ENCODE measurements at places on chromosomes 4 and X.

DNA sequence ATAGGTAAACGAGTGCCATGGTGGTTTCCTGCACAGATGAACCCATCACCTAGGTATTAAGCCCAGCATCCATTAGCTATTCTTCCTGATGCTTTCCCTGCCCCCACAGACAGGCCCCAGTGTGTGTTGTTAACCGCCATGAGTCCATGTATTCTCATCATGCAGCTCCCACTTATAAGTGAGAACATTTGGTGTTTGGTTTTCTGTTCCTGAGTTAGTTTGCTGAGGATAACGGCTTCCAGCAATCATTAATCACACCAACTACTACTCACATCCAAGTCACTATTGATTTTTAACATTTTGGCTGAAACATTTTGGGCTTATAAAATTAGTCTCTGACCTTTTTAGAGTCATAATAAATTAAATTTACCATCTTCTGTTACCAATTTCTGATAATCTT is 205.3 kb downstream of the SPOCK3 start:
- DNase-seq = no peak

- no peak for DNase-seq
Observed at GRCh38 chr4:99827454-99827853, 10.8 kb downstream of the DAPP1 start.

GRCh38 chr4:169640261-169640870 is 20.0 kb downstream of the CLCN3 start:
- DNase-seq = no peak

- no peak for DNase-seq
Observed at GRCh38 chrX:3134316-3134945, 93.2 kb downstream of the ARSF start.

- no peak for DNase-seq
Observed at GRCh38 chr4:11081006-11081405, 347.7 kb downstream of the HS3ST1 start.

DNA sequence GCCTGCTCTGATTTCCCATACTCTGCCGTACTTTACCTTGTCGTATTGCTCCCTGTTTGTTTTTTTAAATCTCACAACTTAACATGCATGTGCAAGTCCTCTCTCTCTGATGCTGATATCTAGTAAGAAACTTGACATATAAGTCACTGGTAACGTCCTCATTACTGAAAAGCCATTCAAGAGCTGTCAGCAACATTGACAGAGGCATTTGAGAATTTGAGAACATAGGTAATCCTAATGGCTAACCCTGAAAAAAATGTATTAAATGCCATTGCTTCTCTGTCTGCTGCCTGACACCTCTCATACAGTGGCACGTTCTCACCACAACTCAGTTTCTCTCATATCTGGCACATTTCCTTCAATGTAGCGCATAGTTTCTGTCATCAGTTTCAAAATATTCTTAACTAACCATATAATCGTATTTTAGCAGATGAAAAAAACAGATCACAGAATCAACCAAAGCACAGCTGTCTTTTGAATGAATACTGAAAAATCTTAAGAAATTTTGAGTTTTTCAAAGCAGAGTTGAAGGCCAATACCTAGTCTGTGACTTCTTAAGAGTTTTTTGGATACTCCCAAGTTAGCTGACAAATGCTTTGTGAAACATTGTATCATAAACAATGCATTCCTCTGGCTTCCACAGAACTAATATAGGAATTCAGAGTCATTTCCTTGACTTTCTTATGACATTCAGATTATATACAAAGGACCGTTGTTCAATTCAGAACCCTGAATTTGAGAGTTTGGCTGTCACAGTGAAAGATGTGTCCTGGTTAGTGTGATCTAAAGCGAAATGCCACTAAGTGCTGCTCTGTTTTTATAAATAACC is 996.4 kb downstream of the C4orf33 start:
- no peak for DNase-seq

DNA sequence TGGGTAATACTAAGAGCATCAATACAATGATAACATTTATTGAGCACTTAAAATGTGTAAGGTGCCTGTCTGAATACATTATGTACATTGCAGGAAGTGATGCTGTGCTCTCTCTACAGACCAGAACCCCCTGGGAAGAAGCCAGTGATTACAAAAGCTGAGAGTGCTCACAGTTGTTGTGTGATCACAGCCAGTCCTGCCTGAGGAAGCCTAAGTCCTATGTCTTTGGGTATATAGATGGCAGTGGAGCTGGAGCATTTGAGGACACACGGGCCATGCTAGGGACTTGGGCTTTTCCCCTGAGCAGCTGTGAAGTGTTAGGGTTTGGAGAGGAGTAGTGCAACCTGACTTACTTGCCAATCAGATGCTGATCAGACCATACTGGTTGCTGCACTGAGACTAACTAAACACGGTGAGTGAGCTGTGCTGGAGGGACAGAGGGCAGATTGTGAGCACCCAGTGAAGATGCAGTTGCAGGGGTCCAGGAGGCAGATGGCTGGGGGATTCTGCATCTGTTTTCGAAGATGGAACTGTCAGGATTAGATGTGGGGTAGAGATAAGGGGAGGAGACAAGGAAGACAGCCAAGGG is 60.8 kb upstream of the TBC1D14 start:
- DNase-seq = no peak

- no peak for DNase-seq
Observed at GRCh38 chrX:30935985-30936384, 46.9 kb upstream of the TAB3 start.

DNA sequence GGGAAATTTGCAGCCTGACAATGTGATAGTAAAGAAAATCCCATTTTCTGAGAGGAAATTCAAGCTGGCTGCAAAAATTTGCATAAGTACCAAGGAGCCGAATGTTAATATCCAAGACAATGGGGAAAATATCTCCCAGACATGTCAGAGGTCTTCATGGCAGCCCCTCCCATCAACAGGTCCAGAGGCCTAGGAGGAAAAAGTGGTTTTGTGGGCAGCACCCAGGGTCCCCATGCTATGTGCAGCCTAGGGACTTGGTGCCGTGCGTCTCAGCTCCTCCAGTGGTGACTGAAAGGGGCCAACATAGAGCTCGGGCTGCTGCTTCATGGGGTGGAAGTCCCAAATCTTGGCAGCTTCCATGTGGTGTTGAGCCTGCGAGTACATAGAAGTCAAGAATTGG is 6.3 kb upstream of the UGDH start:
- no peak for DNase-seq

- no peak for DNase-seq
Observed at GRCh38 chr4:104728380-104729122, 233.9 kb upstream of the CXXC4 start.

DNA sequence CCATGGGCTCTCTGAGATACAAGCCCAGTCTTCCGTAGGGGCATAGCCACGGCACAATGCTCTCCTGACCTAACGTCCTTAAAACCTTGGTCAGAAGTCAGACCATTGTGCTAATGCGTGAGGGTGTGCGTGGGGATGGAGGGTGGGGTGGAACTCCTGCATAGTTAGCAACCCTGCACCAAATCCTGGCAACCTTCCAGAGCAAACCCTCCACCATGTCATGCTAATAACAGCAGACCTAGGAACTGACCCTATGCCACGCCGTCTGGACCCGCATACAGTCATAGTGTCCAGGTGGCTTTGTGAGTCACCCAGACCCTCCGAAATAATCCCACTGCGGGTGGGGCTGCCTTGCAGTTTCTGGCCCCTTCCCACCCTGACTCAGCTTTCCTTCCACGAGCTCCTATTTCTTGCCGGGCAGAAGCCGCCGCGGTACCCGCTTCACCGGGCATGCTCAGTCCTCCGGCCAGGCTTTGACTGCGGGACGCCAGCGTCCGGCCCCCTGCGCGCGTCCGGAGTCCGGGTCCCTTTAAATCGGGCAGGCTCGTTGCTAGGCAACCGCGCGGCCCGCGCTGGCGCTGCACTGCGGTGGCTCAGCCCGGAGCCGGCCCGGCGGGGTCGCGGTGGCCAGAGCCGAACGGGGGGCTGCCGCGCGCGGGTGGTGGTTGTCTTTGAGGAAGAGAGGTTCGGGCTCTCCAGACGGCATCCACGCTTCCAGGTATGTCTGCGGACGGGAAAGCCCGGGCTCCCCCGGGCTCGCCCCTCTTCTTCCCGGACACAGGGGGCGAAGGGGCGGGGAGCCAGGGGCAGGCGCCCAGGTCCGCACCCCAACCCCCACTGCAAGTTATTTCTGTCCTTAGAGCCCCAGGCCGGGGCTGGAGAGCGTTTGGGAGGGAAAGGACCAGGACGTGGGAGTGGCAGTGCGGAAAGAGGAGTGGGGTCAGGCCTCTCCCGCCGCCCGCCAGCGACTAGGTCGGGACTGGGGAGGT is at the start of gene CCDC160:
CCDC160 (plus strand) TSS at position 557 of the 989 bp plus-strand sequence. CDS start 7,619 bp downstream, outside the sequence.
- DNase-seq = peak; percentile 9

- no peak for DNase-seq
Observed at GRCh38 chr4:141654098-141654497, 17.7 kb downstream of the IL15 start.

DNA sequence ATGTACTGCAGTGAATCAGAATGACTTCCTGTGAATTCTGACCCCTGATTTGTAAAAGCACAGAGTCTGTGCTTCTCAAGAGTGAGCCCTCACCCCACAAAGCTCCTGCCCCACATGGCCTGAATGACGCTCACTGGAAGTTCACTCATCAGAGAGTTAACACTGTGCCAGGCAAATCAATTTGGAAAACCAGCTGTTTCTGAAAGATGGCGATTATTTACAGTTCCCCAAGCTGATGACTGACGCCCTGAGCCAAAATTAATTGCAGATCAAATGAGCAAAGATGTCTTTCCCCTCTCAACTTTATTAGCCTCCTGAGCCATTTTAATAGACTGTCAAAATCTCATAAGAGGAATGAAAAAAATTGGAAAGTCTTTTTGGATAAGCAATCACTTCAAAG is 118.0 kb downstream of the SLC2A9 start:
- no peak for DNase-seq

DNA sequence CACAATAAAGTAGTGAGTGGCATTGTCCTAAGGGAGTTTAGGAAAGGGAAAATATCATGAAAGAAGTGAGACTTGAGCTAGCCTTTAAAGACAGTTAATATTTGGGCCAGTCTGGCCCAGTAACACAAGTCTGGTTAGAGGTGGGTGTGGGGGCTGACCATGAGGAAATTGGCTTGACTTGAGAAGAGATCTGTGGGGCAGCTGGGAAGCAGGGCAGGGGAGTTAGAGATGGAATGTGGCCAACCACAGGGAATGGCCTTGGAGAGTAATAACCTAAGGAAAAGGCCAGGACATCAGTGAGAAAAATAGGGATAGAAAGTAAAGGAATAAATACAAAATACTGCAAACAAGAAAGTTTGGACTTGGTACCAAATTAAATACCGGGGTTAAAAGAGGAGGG is 71.3 kb downstream of the CLCN5 start:
- DNase-seq = no peak

GRCh38 chr4:172992648-172993378 is 175.8 kb upstream of the GALNT7 start:
- DNase-seq = no peak

DNA sequence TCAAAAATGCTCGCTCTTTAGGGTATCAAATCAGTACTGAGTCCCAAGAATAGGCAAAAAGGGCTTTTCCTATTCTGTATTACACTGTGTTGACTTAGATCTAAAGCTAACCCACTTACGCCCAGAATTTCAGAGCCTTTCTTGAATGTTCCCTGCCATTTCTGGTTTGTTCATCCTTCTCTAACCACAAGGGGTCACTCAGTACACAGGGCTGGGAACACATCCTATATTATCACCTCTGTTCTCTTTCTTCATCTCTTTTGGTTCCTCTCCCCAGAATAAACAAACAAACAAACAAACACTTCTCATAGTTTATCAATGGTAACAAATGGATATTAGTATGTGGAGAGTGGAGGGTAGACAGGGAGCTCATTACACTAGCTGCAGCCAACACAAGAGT is 25.5 kb upstream of the MORC4 start:
- DNase-seq = no peak

GRCh38 chr4:26206339-26206738 is 114.5 kb upstream of the RBPJ start:
- DNase-seq = no peak

- DNase-seq = no peak
Observed at GRCh38 chr4:145505995-145506394, 24.3 kb downstream of the SMAD1 start.

- peak; percentile 11 for DNase-seq
Observed at GRCh38 chrX:63784902-63785707, at the start of gene ARHGEF9. ARHGEF9 (minus strand) TSS chrX:63785214; CDS start chrX:63785145, 69 bp downstream.

GRCh38 chrX:42530027-42530426 is 247.9 kb downstream of the PPP1R2C start:
- DNase-seq = no peak

- no peak for DNase-seq
Observed at GRCh38 chr4:118834070-118834469, 1.9 kb downstream of the SEC24D start.

DNA sequence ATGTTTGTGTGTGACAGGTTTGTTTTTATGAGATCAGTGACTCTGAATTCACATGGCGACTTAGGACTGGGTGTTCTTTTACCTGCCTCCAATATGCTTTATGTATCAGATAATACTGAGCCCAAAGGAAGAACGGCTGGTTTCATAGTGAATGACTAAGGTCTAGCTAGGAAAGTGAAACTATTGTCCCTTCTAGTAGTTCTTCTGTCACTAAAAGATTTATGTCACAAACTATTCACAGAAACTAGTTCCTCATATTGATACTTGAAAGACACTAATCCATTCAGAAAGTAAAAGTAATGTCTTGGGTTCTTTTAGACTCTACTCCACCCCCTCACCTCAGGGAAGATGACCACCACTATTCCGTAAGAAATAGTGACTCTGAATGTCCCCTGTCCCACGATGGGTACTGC is 81.7 kb downstream of the EGF start:
- no peak for DNase-seq

DNA sequence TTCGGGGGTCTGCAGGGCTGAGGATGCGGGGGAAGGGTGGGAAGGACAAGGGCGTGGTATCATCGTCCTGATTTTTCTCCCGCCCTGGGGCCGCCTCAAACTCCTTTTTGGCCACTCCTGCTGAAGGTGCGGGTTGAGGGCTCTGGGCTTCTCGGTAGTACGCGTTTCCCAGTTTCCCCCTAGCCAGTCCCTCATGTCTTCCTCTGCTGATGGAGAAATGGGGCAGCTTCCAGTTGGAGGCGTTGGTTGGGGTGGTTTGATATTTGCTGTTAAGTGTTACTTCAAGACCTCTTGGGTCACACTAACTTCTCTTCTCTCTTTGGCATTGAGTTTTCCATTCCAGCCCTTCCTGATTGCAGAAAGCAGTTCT is 482 bp downstream of the GSTCD start:
- DNase-seq = no peak

GRCh38 chr4:8061145-8061544 is 97.5 kb downstream of the ABLIM2 start:
- DNase-seq = no peak

GRCh38 chr4:123133397-123134050 is 211.1 kb upstream of the NUDT6 start:
- DNase-seq = no peak

GRCh38 chrX:107272431-107272921 is 66.1 kb downstream of the DNAAF6 start:
- peak; percentile 18 for DNase-seq

Measured in CD4-positive, alpha-beta T cell treated with Interleukin-17A for 4 hours (primary cell).